ENCODE measurements at places on chromosomes 1 and 21.

DNA sequence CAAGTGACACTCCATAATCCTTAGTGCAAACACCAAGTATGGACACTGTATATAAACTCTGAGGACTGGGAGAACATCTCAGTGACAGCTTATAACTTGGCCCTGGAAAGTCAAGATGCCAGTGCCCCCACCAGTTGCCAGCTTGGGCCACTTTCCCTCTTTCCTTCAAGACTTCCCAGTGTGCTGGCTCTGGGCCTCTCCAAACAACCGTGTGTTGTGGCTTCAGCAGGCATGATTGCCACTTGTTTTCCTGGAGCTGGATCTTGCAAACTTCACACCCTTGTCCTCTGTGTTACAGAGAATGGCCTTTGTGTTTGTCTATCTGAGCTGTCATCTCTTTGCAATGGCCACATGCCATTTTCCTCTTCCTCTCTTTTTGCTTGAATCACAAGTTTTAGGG, 37.0 kb downstream of the CCDC185 start:
- no peak for DNase-seq

DNA sequence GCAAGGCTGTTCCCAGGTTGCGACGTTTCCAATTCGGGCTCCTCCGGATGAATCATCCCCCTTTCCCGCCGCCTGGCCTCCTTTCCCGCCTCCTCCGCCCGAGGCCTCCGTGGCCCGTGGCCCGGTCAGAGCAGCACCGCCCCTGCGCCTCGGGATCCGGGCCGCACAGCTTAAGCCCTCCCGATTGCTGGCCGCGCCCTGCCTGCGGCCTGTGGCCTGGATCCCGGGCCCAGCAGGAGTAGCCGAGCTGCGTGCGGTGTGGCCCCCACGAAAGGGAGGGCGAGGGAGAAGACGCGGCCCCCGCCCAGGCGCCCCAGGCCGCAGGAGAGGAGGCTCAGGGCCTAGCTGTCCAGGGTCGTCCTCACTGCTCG, 1.0 kb downstream of the TMEM200B start:
- DNase-seq: peak; percentile 95

DNA sequence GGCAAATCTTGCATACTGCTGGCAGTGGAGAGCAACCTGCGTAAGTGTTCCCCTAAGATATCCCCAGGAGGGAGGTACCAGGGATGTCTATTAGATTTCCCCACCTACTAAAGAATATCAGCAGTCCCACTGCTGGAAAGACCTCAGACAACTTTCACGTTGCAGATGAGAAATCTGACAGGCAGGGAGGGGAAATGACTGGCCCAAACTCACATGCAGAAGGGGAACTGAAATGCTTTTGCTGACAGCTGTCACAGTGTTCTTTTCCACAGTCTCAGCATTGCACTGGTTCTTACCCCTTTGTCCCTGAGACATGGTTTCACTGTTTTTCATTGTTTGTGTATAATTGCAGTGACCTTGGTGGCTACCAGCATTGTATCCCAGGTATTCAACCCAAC, 84.8 kb upstream of the ATP1A1 start:
- DNase-seq: no peak

- DNase-seq: no peak
Measured at GRCh38 chr1:93641527-93641926, 40.1 kb downstream of the BCAR3 start.

DNA sequence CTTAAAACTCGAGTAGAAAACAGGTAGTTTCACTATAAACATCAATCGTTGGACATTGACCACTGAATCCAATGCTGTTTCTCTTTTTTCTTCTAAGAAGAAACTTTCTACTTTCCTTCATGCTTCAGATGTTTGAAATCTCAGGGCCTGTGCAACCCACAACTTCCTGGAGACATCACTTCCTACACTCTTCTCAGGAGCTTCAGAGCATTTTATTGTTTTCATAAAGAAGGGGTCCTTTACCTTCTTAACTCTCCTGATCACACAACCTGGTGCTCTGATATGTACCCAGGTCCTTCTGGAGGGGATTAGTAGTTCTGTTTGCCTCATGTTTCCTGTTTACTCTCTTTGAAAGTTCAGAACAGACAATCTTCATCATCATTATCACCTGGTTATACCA, 113.0 kb upstream of the VAV3 start:
- DNase-seq: no peak

- no peak for DNase-seq
Measured at GRCh38 chr1:89298461-89298860, 25.8 kb upstream of the GBP5 start.

DNA sequence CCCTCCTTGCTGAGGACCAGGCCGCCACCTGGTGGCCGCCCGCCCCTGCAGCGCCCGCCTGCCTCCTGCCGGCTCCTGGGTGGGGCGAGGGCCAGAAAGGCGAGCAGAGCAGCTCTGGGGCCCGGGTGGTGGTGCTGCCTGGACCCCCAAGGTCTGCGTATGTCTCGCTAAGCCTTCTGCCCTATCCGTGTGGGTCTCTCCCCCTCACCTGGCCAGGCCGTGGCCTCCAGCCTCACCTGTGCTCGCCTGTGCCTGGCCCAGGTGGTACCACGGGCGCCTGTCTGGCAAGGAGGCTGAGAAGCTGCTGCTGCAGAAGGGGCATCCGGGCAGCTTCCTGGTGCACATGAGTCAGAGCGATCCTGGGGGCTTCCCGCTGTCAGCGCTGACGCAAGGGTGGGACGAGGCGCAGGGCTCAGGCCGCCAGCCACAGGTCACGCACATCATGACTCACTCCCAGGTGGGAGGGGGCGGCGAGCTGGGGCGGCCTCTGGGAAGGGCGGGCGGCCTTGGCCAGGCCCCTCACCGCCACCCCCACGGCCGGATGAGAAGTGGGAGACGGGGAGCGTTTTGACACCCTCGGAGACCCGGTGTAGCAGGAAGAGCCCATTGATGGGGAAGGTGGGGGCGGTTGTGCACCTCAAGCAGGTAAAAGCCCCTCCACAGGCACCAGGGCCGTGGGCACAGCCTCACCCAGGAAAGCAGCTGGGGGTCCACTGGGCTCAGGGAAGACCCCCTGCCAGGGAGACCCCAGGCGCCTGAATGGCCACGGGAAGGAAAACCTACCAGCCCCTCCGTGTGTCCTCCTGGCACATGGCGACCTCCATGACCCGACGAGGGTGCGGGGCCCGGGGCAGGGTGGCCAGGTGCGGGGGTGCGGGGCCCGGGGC, 9.9 kb downstream of the RNF223 start:
- DNase-seq: peak; percentile 81

DNA sequence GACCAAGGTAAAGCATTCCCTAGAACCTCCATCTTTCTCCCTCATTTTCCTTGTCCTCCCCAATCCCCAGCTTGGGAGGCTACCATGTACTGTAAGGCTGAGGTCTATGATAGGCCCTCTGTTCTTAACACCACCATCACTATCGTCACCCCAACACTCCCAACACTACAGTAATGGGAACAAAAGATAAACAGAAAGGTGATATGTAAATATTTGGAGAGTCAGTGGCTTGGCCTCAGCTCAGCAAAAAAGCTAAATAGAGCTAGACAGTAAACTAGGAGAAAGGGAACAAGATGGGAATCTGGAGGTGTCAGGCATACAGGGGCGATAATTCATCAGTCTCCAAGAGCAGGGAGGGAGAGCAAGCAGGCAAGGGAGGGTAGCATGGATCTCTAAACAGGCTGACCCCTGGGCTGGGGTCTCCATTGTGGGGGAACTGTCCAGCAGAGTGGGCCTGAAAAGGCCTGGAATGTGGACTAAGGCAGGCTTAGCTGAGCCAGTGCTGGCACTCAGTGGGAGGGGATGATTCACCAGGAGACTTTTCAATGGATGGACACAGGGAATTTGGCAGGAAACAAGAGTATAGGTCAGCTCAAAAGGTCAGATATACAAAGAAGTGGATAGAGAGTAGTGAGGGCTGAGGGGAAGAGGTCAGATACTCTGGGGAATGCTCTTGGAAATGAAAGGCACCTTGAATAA, 6.7 kb downstream of the WNT2B start:
- DNase-seq: peak; percentile 80

- no peak for DNase-seq
Measured at GRCh38 chr21:24148461-24148860, 1458.8 kb downstream of the MRPL39 start.

GRCh38 chr21:42640486-42640885, 12.9 kb upstream of the PDE9A start:
- DNase-seq: no peak

DNA sequence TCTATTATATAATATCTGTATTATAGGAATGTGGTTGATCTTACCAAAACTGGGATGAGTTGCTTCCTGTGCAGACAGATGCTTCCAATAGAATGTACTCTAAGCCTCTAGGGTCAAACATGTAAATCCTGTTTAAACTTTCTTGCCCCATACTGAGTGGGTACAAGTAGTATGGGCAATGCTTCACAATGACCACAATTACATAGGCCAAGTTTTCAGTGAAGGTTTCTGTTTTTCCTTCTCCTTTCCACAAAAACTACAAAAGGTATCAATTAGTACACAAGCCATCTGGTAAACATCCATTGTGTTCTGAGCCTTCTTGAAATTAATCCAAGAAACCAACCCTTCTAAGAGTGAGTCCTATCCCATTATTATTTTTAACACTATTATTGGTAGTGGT, 16.8 kb downstream of the OTUD7B start:
- DNase-seq: no peak

- DNase-seq: peak; percentile 72
Measured at GRCh38 chr1:226001963-226002666, 3.0 kb upstream of the SDE2 start.

- peak; percentile 65 for DNase-seq
Measured at GRCh38 chr1:212613440-212614335, 5.1 kb downstream of the ATF3 start.

DNA sequence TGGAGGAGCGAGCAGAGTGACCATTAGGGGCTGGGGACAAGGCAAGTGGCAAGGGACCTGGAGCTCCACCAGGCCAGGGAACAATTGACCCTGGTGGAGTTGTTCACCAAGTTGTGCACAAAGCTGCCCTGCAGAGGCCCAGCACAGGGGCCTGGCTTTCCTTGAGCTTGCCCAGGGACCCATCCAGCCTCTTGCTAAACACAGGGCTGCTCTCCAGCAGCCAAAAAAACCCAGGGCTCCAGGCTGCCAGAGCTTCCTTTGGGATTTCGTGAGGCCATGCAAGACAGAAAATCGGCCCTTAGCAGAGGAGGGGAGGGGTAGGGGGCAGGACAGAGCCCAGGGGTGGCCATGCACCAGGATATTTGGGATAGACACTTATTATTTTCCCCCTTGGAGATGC, 32.6 kb downstream of the LRP8 start:
- DNase-seq: no peak

- peak; percentile 81 for DNase-seq
Measured at GRCh38 chr1:201885531-201886075, 3.1 kb upstream of the SHISA4 start.

- no peak for DNase-seq
Measured at GRCh38 chr1:23452011-23452411, 27.5 kb upstream of the TCEA3 start.

- DNase-seq: no peak
Measured at GRCh38 chr1:108345776-108346531, 102.1 kb upstream of the NBPF4 start.

DNA sequence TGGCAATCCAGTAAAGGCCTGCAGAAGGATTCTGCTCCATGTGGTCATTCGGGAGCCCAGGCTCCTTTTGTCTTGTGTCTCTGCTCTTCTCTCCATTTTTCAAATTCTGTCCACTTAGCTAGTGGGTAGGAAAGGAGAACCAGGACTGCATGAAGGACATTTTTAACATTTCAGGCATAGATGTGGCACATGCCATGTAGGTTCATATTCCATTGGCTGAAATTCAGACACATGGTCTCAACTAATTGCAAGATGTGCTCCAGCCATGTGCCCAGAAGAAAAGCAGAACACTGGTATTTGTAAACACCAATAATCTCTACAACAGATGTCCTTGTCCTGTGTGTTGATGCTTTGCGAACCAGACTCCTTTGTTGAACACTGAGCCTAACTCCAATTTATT, 85.2 kb upstream of the WLS start:
- DNase-seq: no peak

GRCh38 chr1:182764029-182764727, 25.4 kb upstream of the NPL start:
- no peak for DNase-seq

- peak; percentile 96 for DNase-seq
Measured at GRCh38 chr1:8317647-8318381, at the start of gene SLC45A1. Gene SLC45A1 (plus strand): TSS chr1:8318114. CDS start chr1:8324330, 6,216 bp downstream.

DNA sequence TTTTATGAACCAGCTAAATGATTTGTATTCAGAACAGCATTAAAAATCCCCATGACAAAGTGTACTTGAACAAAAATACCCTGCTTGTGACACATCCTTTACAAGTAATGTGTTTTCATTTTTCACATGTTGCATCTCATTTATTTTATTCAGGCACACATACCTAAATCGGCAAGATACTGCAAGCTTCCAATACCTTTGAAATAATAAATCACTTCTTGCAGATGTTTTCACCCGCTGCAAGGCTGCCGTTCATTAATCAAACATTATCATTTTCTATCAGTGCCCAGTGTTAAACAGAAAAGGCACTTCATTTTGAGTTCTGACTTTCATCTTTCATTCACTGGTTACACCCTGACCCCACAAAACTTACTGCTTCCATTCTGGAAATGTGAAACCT, 269.6 kb downstream of the DPYD start:
- DNase-seq: no peak

DNA sequence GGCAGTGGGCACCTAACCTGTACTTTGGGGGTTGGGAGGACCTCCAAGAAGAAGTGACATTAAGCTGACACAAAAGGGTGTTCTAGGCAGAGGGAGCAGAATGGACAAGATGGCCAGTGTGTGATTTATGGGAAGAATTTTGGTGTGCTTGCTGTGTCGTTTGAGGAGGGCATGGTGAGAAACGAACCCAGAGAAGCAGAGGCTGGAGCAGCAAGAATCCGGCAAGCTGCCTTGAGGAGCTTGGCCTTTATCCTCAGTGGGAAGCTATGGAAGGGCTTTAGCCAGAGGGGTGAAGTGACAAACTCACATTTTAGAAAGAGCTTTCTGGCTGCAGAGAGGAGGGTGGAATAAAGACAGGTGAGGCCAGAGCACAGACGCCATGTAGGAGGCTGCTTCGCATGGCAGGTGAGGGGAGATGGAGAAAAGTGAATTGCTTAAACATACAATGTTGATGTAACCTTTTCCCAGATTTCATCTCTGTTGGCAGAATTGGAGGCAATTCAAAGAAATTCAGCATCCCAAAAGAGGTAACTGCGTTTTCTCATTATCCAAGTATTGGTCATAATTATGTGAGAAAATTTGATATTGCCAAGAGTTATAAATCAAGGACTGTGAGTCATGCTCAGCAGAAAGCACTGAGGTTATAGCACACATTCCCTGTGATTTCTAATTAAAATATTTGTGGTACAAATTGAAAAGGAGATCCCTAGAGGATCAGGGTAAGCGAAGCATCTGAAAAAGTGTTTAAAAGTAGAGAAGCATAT, 26.5 kb downstream of the TRIM45 start:
- peak; percentile 51 for DNase-seq

DNA sequence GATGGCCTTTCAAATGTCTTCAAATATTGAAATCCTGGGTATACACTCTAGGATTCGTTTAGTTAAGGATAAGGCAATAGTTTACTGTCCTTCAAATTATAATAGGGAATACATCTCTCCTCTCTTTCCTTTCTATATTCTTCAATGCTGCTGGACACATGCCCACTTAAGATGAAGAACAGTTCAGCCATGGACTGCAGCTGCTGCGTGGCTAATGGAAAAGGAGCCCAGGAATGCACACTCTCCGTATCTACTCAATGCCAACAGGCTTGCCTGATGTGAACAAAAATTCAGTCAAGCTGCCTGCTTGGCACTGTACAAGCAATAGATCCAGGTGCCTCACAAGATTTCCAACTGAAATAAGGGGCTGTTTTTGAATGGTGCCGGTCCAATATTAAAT, 321.2 kb upstream of the LYPLAL1 start:
- DNase-seq: no peak

GRCh38 chr1:234893725-234894630, 234.7 kb downstream of the TOMM20 start:
- DNase-seq: peak; percentile 79

All from AG20443 (cell line).